NB4 (cell line): ENCODE measurements at places on chromosomes 12 and 14.

GRCh38 chr12:65263777-65264176, 14.7 kb upstream of the MSRB3 start:
- peak; percentile 51 for DNase-seq

DNA sequence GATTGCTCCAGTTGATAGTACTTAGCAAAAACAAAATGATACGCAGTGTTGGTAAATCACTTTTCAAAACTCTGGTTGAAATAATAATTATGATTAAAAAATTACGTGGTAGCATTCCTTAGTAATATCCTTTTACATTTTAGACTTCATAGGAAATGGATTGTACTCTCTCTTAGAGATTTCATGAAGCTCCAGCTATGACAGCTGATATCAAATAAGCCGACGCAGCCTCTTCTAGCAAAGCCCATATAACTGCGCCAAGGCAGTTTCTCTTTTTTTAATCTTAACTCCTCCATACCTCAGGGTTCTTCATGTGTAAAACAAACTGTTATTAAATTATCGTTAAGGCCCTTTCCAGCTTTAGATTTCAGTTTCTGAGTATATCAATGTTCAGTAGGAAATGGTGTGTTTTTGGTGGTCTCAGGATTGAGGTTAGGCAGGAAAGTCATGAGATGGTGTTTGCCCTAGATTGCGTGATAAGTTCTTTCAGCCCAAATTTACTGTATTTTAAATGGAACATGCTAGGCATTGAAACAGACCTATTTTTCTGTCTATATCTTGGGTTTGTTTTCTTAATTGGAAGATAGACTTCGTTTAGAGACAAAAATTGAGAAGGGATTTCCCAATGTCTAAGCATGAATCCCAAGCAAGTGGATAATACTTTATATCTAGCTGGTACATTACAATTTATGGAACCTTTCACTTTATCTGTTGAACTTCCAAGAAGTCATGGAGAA, 902 bp upstream of the CFL2 start:
- no peak for DNase-seq

GRCh38 chr12:14714437-14714836, 18.0 kb upstream of the GUCY2C start:
- no peak for DNase-seq

DNA sequence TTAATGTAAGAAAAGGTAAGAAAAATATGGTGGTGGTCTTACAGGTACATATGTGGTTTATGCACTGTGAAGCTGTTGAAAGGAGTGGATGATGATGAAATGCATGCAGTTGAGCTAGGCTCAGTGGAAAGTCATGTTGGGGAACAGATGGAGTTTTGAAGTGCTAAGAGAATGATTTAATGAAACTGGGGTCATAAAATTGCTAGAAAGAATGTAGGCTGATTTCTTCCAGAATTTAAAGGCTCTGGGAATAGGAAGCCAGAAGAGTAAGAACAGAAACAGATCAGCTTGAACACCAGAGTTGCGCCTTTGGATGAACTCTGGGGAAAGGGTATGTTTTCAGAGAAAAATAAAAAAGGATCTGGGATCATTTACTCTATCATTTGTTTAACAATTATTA, 146.5 kb downstream of the MON2 start:
- DNase-seq, result no peak

- no peak for DNase-seq
Measured at GRCh38 chr14:91068642-91069041, 8.2 kb upstream of the RPS6KA5 start.
